ENCODE measurements at places on chromosomes 2 and 18. TPM values are rescaled to one million over a fixed set of nuclear protein-coding genes. Genes with fewer than 3 reads are reported as not detected.

The GPR75 gene
- total RNA-seq, result 4.2 TPM

The PFN4 gene
- 4.1 TPM for total RNA-seq

The HOXD13 gene
- not detected for total RNA-seq

The VWC2L gene
- total RNA-seq, result 11.5 TPM

The DES gene
- 249 TPM for total RNA-seq

The SPEG gene
- total RNA-seq, result 17.4 TPM

The MRPL44 gene
- 49.7 TPM for total RNA-seq

The STK25 gene
- total RNA-seq, result 242 TPM

The LYG2 gene
- not detected for total RNA-seq

The MOCOS gene
- 1.2 TPM for total RNA-seq

The PHOSPHO2 gene
- total RNA-seq, result 19.4 TPM

The C2orf15 gene
- 3.6 TPM for total RNA-seq

The DLGAP1 gene
- 25.9 TPM for total RNA-seq
